ENCODE measurements at places on chromosomes 13 and 19.

DNA sequence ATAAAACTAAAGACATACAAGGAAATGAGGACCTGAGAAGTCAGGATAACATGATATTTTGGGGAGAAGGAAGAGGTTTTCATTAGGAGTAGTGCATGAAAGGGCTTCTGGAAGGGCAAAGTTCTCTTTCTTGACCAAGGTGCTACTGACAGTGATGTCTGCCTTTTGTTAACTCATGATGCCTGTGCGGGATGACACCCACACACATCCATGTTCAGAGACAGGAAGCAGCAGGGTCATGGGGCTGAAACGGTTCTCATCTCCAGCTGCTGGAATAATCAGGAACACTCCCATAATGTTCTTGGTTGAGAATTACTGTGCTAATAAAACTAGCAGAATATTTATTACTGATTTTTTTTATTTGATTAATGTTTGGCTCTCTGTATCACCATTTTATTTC lies 29.1 kb downstream of the KCNC3 start:
- DNase-seq: no peak

DNA sequence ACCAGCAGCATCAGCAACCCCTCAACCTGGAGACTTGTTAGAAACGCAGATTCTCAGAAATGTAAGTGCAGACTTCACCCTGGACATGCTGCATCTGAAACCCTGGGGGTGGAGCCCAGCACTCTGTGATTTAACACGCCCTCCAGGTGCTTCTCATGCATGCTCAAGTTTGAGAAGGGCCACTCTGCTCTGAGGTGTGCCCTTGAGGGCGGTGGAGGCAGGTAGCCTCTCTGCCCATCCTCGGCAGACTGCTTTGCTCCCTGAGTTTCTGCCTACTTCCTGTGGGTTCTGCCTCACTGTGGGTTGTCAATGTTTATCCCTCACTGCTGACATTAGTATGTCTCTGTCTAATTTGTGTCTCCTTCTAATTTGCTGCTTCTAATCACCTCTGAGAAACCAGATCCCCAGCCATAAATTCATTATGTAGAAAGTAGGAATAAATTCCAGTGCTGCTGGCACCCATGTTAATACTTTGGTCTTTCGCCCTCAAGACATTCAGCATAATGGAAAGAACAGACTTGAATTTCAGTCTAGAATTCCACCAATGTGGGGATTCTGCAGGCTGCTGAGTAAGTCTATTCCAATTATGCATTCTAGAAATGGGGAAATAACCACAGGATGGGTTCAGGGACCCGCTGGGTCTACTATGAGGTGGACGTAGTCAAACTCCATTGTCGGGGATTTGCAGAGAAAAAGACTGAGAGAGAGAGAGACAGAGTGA lies 51.3 kb upstream of the CYSLTR2 start:
- no peak for DNase-seq

DNA sequence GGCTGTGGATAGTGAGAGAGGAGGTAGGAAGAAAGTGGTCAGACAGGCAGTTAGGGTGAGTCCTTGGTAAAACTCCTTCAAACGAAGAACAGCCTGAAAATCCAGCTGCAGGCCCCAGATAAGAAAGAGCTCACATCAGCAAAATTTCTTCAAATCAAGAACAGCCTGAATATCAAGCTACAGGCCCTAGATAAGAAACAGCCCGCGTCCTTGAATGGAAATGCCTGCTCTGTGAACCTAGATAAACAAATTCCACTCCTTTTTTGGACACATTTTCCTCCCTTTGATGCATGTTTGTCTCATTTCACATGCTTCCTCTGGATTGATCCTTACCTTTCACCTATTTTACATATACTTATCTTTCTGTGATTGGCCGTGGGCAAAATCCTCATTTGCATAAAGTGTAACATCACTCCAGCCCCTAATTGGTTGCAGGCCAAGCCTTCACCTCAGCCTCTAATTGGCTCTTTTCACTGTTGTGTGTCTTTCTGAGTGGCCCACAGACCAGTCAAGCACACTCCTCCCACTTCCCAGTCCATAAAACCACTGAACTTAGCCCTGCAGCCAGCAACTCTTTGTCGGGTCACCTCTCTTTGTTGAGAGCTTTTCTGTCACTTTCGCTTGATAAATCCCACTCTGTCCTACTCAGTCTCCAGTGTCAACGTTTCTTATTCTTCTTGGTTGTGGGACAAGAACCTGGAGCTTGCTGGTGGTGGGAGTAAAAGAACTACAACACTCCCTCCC lies 6.0 kb upstream of the SULT2A1 start:
- no peak for DNase-seq

DNA sequence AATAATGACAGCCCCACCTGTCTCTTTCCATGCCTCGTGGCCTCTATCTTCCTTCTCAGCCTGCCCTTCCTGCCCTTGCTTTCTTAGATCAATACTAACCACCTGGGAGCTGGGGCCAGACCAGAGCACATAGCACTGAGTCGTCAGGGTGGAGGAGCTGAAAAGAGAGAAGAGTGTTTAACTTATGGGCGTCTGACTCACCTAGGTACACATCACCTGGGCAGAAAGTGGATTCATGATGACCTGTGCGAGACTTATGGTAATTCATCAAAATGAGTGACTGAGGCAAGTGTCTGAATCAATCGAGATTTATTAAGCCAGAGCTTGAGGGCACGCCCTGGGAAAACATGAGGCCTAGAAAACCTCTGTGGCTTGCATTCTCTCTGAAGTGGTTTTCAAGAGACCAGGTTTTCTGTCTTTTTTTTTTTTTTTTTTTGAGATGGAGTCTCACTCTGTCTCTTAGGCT lies 19.2 kb downstream of the CEACAM6 start:
- DNase-seq: no peak

DNA sequence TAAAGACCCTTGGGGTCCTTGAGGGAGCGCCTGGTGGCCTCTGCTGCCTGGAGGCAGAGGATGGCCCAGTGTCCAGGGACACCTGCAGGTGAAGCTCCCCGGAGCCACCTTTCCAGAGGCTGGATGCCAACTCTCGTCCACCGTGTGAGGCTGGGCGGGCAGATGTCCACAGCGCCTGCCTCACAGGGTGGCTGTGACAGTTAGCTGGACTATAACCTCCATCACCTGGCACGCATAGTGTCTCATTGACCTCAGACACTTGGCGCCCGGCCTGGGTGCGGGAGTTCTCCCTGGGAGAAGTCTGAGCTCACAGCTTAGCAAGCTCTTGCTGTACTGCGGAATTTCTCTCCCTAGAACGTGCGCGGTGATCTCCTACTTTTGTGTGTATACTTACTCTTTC lies 9.8 kb downstream of the BICRA start:
- no peak for DNase-seq

GRCh38 chr13:48296528-48296927 lies 7.0 kb upstream of the RB1 start:
- no peak for DNase-seq
